Endothelial cell (in vitro differentiated cells): ENCODE measurements at places on chromosomes 4 and X. TPM values are rescaled to one million over a fixed set of nuclear protein-coding genes. Genes with fewer than 3 reads are reported as not detected.

GAGE12H gene
- not detected for total RNA-seq

DDX60 gene
- total RNA-seq: 5.0 TPM

GRCh38 chr4:4721636-4722035 lies 137.8 kb upstream of the MSX1 start:
- no peak for DNase-seq

DNA sequence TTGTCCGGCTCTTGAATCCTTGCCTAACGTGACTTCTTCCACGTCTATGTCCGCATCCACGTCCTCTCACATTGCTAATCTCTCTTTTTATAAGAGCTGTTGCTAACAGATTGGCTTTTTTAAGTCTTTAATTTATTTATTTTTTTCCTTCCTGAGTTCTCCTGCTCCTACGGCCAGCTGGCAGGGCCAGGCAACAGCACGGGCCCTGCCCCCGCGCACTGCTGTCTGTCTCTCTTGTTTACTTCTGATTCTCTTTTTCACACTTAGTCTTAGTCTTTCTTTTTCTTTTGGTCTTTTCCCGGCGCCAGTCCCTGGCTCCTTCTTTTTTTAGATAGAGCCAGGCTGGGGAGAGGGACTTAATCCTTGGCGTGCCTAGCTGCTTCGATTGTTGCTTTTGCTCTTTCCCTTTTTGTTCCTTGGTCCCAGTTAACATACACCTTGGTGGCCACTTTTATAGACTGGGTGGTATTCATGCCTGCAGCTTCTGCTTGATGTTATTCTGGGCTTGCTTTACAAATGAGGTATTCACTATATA lies 53.2 kb upstream of the RBMX start:
- DNase-seq: no peak

SPANXC gene
- total RNA-seq: not detected

DNA sequence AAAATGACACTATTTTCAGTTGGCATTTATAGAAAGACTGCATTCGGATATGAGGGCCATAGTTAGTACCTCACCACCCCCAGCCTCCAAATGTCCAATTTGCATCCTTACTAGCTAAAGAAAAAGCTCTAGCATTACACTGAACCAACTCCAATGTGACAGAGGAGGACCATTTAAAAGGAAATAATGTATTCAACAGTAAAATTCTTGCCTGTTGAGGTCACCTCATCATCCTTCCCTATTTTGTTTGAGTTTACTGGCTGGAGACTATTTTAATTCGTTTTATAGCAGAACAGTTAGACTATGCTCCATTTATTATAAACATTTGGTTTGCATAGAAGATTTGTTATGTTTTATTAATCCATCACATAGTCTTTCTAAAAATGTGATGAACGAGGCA lies 88.2 kb upstream of the PPARGC1A start:
- no peak for DNase-seq

- no peak for DNase-seq
Observed at GRCh38 chr4:80532674-80533333, 197.3 kb downstream of the CFAP299 start.

DNA sequence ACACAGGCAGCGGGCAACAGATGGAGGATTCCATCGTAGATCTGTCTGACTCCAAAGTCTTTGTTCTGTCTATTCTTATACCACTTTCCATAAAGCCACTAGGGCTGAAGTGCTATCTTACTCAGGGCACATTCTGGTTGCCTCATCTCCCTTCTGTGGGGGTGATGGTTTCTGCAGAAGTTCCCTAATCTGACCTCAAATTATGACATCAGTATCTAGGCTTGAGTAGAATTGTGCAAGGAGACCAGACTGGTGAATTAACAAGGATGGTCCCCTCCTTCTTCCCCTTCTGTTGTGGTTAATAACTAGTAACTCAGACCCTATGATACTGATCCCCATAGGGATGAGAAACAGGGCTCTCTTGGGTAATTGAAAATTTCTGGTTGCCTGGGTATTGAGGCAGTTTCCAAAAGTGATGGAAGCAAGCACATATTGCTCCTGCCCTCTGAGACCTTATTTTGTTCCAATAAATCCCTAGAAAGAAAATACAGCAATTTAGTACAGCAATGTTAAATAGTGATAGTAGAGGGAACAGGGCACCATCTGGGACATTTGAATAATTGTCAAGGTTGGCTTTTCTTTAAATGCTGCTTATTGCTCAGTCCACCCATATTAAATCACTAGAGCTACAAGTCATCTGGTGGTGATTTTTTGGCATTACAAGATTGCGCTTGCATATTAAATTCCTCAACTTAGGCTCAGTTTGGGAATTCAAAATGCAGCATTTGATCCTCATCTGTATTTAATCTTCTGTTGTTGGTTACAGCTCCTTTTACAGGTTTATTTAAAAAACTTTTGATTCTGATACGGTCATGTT lies 57.3 kb upstream of the AP1S2 start:
- no peak for DNase-seq

- no peak for DNase-seq
Observed at GRCh38 chr4:169975838-169976796, 50.1 kb downstream of the MFAP3L start.

DNA sequence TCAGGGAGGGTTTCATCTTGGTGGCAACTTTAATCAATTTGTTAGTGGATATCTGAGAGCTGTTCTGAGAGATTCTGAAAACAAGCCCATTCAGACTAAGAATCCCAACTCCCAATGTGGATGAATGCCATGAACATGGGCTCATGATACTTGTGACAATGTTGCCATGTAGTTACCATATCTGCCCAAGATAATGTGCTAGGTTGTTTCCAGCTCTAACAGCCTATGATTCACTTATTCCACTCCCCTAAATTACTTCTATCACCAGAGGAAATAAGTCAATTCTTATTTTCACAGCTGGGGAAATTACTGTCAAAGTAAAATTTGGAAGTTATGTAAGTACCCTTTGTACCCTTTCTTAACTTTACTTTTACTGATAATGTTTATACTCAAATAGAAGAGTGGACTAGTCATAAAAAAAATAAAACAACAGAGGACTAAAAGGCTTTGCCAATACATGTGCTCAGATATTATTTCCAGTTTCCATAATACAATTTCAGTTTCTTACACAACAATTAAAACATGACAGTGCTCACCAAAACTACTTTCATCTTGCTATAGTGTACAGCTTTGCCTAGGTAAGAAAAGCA lies 1101.7 kb upstream of the INTU start:
- no peak for DNase-seq

ENAM gene
- 0.18 TPM for total RNA-seq

DNA sequence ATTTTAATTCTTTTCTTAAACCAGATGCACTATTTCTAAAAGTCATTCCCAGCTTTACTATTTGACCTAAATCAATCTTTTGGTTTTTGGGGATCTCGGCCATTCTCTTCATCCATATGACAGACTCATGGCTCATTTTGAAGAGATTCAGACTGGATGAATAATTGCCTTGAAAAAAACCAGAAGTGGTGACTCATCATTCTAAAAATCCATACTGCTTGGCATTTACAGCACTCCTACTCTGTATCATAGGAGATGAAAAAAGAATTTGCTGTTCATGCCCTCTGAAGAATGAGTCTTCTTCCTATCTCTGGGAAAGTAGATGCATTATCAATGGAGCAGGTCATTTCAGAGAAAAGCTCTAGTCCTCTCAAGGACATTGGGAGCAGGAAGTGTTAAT lies 220.5 kb upstream of the RPS6KA3 start:
- no peak for DNase-seq

- DNase-seq: no peak
Observed at GRCh38 chr4:67700116-67700737, 728 bp downstream of the UBA6 start.

- DNase-seq: no peak
Observed at GRCh38 chr4:26075583-26075982, 161.6 kb downstream of the SMIM20 start.

DNA sequence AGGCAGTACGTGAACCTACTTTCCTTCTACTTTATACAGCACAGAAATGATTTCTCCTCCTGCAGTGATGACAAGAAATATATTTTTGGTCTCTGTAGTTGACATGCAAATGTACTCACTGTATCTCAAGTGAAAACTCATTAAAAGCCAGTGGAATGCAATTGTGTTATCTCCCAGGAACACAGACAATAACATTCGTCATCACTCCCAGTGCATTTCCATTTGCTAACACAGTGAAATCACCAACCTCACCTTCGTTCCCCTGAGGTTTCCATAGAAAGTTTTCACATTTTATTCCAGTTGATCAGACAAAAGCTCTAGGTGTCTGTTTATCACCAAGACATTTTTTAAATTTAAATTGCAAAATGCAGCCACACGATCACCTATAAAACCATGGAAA lies 2.5 kb upstream of the SPANXD start:
- no peak for DNase-seq

- no peak for DNase-seq
Observed at GRCh38 chr4:123349421-123350190, 47.0 kb upstream of the SPRY1 start.

NSUN7 gene
- total RNA-seq: 8.5 TPM

CXorf51B gene
- total RNA-seq: not detected

GRCh38 chr4:56690393-56690792 lies 9.3 kb upstream of the HOPX start:
- no peak for DNase-seq

- DNase-seq: no peak
Observed at GRCh38 chr4:180636696-180637404, 1606.4 kb upstream of the TENM3 start.

- DNase-seq: no peak
Observed at GRCh38 chr4:111362941-111363361, 740.1 kb upstream of the PITX2 start.

ZNF630 gene
- total RNA-seq: 1.7 TPM

DNA sequence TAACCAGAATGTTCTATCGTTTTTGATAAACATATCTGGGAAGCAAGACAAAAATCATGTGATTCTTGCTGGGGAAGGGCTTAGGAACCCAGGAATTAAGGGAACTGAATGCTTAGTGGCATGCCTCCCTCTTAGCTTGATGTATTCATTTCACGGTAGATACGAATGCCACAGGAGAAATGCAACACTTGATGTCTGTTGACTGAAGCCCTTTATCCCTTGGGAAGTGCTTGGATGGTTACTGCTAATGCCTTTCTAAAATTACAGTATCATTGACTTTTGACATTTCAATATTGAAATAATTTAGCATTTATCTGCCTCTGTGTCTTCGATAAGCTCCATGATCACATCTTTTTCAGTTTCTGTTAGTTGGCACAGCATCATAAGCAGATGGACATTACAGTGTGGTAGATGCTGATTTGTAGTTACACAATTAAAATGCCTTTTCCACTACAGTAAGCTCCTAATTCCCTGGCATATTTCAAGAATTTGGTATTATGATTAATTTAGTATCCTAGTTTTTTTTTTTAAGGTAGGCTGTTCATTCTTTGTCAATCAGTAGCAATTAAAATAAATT lies 226.7 kb downstream of the ARHGAP10 start:
- no peak for DNase-seq

CCSER1 gene
- total RNA-seq: 3.0 TPM

- DNase-seq: peak; percentile 52
Observed at GRCh38 chr4:120672558-120673147, 249.9 kb downstream of the PRDM5 start.

MTMR8 gene
- total RNA-seq: 3.4 TPM

RHOXF2B gene
- not detected for total RNA-seq

- DNase-seq: peak; percentile 38
Observed at GRCh38 chrX:103585411-103586313, at the start of gene TCEAL4. Gene TCEAL4 (plus strand): TSS chrX:103585515. CDS start chrX:103586676, 1,161 bp downstream.

- DNase-seq: no peak
Observed at GRCh38 chr4:24321131-24321530, 263.2 kb downstream of the DHX15 start.

DNA sequence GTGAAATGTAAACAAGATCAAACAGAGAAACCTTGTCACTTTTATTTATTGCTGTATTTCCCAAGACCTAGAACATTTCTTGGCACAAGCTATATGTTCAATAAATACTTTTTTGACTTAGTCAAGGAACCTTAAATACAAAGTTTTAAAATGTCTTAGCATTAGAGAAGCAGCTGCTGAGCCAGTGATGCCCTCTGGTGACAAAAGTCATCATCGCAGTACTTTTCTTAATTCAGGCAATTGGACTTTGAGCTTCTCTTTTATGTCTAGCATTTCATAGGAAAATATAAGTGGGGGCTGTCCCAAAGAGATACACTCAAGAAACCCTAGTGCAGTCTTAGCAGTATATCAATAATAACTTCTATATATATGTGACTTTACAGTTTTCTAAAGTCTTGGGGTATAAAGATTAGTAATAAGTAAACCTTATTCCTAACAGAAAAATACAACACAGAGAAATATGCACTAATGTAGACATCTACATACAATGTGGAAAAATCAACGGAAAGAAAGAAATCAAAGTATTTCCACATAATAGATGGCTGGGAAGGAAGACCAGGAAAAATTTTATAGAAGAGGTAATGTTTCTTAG lies 118.4 kb downstream of the DTHD1 start:
- DNase-seq: peak; percentile 41

DNA sequence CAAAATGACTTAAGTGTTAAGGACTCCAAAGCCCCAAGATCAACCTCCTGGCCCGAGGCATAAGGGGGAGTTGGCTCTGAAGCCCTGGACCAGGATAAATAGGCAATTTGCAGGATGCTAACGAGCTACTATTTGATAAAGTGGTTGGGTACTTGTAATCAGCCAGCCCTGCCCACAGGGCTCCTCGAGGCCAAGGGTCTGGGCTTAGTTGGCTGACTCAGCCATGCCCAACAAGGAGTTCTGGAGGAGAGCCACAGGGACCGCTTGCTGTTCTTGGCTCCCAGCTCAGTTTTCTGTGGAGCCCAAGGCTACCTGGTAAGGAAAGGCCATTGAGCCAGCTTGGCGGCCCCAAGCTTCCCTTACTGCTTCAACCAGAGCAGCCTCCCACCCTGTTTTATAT lies 7.8 kb downstream of the HMGB3 start:
- no peak for DNase-seq

DNA sequence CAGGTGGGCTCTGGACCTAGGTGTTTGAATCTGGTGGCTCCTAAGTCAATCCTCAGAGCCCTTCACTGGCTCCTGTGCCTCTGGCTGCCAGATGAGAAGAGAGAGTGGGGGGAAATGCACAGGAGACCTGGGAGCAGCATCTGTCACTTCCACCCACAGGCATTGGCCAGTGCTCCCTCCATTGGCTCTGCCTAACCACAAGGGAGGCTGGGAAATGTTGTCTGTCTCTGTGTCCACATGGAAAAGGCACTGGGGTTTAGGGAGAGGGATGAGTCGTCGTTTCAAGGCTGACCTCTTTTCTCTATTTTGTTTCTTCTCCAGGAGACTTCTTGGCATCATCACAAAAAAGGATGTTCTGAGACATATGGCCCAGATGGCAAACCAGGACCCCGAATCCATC lies 76.4 kb downstream of the CLCN4 start:
- no peak for DNase-seq

TMEM129 gene
- 27.2 TPM for total RNA-seq

DNA sequence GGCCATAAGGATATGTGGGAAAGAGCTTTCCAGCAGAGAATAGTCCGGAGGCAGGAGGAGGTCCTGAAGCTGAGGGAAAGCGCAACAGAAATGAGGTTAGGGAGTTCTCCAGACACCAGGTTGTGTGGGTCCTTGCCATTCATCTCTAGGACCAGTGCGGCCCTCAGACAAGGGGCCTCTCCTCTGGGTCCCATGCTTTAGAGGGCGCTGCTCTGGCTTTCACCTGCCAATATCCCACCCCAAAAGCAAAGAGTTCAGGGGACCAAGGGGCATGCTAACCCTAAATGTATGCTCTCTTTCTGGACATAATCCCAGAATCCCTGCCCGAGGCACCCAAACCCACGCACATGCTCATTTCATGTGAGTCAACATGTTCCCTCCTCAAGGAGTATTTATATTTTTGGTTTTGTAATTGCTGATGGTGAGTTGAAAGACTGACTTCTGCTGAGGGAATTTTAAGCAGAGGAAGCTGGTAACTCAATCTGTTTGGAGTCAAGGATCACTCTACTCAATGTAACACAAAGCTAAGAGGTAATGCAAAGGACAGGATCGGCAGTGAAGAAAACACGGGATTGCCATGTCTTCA lies 14.8 kb downstream of the RPL34 start:
- DNase-seq: no peak
